IMR-90 (cell line): ENCODE measurements at places on chromosomes 13 and 19. TPM values are rescaled to one million over a fixed set of nuclear protein-coding genes. Genes with fewer than 3 reads are reported as not detected.

Gene PRDX2
- total RNA-seq = 351 and 371 TPM in 2 replicates

Gene SIGLEC11
- not detected in 2 replicates for total RNA-seq

Gene RASIP1
- under 0.01 and 0.18 TPM in 2 replicates for total RNA-seq

DNA sequence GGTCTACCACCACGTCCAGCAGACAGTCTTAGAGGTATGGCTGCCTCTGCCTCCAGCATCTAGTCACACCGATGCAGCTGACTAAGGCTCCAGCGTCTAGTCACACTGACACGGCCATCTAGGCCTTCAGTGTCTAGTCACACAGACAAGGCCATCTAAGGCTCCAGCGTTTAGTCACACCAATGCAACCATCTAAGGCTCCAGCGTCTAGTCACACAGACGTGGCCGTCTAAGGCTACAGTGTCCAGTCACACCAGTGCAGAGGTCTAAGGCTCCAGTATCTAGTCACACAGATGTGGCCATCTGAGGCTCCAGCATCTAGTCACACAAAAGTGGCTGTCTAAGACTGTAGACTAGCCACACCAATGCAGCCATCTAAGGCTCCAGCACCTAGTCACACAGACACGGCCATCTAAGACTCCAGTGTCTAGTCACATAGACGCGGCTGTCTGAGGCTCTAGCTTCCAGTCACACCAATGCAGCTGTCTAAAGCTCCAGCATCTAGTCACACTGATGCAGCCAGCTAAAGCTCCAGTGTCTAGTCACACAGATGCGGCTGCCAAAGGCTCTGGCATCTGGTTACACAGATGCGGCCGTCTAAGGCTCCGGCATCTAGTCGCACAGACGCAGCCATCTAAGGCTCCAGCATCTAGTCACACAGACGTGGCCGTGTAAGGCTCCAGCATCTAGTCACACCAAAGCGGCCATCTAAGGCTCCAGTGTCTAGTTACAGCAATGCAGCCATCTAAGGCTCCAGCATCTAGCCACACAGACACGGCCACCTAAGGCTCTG is 55.1 kb downstream of the KLF2 start:
- no peak for DNase-seq

- DNase-seq = peak; percentile 71
These were observed 74.0 kb upstream of the POMP start for GRCh38 chr13:28584873-28585381.

DNA sequence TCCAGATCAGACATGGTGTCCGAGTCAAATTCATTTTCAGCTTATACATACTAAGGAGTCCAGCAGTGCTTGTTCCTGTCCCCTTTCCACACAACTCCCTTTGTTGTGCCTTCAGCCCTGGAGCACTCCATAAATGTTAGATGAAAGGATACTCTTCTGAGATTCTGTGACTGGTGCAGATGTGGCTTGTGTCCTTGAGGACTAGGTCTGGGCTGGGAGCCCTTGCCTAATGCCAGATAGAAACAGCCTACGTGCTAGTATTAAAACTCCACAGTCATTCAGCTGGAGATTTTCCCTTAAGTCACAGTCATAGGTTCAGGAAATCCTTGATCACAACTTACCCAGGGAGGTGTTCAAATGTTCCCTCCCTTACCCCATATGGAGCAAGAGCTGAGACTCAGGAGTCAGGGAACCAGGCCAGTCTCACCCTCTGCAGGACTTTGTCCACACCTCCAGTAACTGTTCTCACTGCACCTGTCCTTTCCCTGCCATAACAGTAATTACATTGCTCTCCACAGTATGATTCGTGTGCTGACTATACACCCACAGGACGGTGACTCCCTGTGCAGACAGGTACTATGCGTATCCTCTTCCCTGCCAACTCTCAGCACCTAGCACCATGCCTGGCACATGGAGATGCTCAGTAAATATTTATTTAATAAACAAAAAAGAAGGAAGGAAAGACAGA is 15.5 kb upstream of the SERPINE3 start:
- no peak for DNase-seq

DNA sequence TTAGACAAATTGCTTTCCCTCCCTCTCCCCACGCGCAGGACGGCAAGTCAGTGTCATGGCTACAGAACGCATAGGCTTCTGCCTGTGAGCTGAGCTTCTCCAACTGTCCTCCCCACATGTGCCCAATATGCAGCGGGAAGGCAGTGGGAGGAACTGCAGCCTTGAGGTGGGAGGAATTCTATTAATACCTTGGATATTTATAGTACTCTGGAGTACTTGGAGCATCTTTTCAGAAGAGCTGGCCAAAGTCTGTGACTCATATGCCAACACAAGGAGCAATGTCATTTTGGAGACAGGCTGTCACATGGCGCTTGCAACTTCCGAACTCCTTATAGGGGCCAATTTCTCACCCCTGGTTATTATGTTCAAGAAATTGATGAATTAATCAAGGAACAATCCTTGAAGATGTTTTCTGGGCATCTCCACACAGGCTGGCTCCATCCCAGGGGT is 245.0 kb upstream of the SERP2 start:
- DNase-seq = peak; percentile 65

DNA sequence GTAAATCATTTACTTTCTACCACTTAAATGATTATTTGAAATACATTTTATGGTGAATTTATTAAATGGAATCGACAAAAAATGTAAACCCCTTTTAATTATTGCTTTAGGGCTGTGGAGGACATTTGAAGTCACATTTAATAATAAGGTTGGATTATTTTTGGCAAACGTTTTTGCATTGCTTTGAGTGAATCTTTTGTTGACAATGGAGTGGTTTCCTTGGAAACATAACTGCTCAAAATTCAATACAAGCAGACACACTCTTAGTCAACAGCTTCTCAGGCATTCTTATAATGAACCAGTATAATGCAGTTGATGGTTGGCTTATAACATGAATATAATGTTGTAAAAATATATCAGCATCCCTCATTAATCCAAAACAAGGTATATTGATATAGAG is 104.7 kb downstream of the DCLK1 start:
- DNase-seq = no peak

DNA sequence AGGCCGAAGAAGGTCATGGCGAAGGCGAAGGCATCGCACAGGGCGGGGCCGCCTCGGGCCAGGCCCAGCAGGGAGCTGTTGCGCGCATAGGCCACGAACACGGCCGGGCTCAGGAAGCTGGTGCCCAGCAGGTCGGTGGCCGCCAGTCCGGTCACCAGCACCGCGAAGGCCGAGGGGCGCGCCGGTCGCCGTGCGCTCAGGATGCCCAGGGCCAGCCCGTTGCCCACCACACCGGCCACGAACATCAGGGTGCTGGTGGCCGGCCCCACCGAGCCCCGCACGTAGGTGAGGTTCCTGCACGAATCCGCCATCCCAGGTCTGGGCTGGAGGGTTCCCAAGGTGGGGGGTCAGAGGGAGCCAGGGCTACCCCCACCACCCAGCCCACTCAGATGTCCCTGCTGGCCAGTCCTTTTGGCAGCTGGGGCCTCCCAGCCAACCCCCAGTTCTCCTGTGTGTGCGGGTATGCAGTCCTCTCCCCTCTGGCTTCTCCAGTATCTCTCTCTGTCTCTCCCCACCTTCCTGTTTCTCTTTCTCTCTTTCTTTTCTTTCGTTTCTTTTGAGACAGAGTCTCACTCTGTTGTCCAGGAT is 880 bp downstream of the PTGIR start:
- no peak for DNase-seq

GRCh38 chr13:110306340-110306959 is 507 bp downstream of the COL4A1 start:
- DNase-seq = no peak

- DNase-seq = no peak
These were observed 130.9 kb downstream of the DPF1 start for GRCh38 chr19:38093154-38093553.
